ENCODE measurements at places on chromosomes 11 and 22. TPM values are rescaled to one million over a fixed set of nuclear protein-coding genes. Genes with fewer than 3 reads are reported as not detected.

DNA sequence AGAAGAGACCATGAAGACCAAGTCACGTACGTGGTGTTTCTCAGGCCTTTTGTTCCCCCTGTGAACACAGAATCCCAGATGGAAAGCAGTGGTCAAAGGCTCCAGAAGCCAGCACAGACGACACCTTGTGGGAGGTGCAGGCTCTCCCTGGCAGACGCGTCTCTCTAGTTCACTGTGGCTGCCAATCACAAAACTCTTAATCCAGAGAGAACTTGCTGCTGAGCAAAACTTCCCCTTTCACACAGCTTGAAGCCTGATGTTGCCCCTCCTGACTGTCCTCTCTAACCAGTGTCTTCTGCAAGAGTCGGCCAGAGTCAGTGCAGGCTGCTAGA is 67.1 kb downstream of the PIWIL3 start:
- no peak overlapping the region for H3K27ac ChIP-seq
- no peak for DNase-seq
- no peaks in the 10 kb centered on the region for H3K36me3 ChIP-seq
- H3K4me3 ChIP-seq: no peak overlapping the region
- no peaks in the 10 kb centered on the region for H3K27me3 ChIP-seq
- peaks cover 4% of the 10 kb centered on the region for H3K4me1 ChIP-seq

- no peaks in the 10 kb centered on the region for H3K36me3 ChIP-seq
- no peak overlapping the region for H3K4me3 ChIP-seq
- H3K27me3 ChIP-seq: no peaks in the 10 kb centered on the region
- H3K4me1 ChIP-seq: peaks cover 5% of the 10 kb centered on the region
- no peak for DNase-seq
Measured at GRCh38 chr11:24082860-24083259, 414.0 kb upstream of the LUZP2 start.

SLC25A1 gene
- 90.7 TPM for total RNA-seq

DNA sequence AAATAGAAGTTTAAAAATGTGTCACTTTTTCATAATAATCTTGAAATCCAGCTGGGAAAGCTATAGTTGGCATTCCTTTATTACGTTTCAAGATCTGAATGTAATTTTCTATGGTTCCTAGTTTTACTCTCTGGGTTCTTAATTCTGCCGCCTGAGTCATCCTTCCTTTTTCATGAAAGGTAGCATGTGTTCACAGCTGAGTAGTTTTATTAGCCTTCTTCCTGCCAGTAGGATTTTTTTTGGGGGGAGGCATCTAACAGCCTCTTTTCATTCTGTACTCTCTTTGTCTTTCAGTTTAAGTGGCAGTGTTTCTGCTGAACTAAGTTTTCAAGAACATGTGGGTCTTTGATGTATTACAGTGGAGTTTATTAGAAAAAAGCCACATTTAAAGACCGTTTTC is 36.5 kb downstream of the OR2AG2 start:
- no peak overlapping the region for H3K4me3 ChIP-seq
- no peaks in the 10 kb centered on the region for H3K36me3 ChIP-seq
- no peaks in the 10 kb centered on the region for H3K27me3 ChIP-seq
- H3K27ac ChIP-seq: no peak overlapping the region
- DNase-seq: no peak
- H3K4me1 ChIP-seq: no peaks in the 10 kb centered on the region

DNA sequence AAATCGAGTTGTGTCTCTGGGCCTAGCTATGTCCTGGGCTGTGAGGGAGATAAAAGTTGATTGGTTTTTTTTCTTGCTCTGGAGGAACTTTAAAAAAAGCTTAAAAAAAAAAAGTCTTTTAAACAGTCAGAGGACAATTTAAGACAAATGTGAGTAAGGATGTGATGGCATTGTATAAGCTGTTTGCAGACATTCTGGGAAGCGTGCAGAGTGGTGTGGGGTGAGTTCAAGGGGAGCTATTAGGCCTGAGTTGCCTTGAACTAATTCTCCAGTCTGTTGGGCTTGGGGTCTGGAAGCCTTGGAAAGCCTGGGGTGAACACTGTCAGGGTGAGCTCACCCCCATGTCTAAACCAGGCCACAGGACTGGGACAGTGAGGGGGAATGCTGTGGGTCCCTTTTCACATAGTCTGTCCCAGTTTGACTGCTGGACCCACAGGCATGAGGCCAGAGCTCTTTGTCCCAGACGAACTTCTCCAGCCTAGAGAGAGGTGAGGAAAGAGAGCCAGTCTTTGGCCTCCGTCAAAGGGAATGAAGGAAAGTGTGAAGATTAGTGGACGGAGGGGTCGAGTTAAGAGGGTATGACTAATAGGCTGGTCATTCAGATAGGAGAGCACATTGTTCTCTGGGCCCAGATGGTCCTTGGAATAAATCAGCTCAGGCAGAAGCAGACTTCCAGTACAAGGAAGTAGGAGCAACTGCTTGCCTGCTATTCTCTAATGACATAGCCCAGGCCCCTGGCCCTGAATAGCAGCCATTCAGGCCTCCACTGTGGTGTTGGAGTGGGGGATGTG is 76.4 kb upstream of the NNMT start:
- no peak overlapping the region for H3K27ac ChIP-seq
- H3K36me3 ChIP-seq: no peaks in the 10 kb centered on the region
- H3K4me1 ChIP-seq: peaks cover 29% of the 10 kb centered on the region
- no peaks in the 10 kb centered on the region for H3K27me3 ChIP-seq
- H3K4me3 ChIP-seq: no peak overlapping the region
- no peak for DNase-seq

PIK3IP1 gene
- total RNA-seq: 10.8 TPM

DNA sequence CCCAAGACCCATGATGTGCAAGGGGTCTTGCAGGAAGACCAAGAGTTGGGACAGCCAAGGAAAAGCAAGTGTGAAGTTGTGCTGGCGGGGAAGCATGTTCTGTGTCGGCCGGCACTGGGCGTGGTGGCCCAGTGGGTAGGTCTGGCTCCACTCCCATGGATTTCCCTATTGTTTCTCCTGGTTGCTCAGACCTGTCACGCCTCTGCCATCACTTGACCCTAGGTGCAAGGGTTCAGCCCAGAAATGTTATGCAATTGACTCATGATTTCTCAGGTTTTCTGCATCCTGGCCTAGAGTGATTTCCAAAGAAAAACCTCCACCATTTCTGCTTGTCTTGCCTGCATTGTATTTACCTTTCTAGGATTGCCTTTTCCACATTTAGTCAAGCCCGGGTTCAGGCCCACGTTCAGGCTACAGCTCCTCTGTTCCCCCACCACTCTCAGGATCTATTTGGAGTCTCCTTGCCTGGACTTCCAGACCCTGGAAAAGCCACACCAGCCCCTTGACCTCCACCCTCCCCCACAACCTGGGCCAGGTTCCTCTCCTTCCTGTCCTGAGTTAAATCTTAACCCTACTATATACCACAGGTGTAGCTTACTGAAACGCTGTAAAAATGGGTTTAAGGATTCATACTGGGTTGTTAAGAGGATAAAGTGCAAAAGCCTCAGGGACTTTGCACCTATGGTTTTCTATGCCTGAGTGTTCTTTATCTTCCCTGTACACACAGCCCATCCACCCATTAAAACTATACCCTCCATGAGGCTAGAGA is 17.5 kb upstream of the FOLR1 start:
- H3K27me3 ChIP-seq: no peaks in the 10 kb centered on the region
- H3K36me3 ChIP-seq: no peaks in the 10 kb centered on the region
- no peak for DNase-seq
- no peak overlapping the region for H3K4me3 ChIP-seq
- H3K4me1 ChIP-seq: no peaks in the 10 kb centered on the region

GRCh38 chr11:2223153-2223794 is 47.1 kb downstream of the ASCL2 start:
- no peaks in the 10 kb centered on the region for H3K4me1 ChIP-seq
- no peak for DNase-seq
- H3K36me3 ChIP-seq: no peaks in the 10 kb centered on the region
- H3K27me3 ChIP-seq: no peaks in the 10 kb centered on the region
- H3K4me3 ChIP-seq: no peak overlapping the region

GRCh38 chr11:57216463-57216862 is 20.6 kb downstream of the APLNR start:
- DNase-seq: no peak
- no peaks in the 10 kb centered on the region for H3K4me1 ChIP-seq
- H3K27me3 ChIP-seq: no peaks in the 10 kb centered on the region
- no peak overlapping the region for H3K4me3 ChIP-seq
- H3K36me3 ChIP-seq: no peaks in the 10 kb centered on the region
- H3K27ac ChIP-seq: no peak overlapping the region

OR51I1 gene
- total RNA-seq: 0.25 TPM

DNA sequence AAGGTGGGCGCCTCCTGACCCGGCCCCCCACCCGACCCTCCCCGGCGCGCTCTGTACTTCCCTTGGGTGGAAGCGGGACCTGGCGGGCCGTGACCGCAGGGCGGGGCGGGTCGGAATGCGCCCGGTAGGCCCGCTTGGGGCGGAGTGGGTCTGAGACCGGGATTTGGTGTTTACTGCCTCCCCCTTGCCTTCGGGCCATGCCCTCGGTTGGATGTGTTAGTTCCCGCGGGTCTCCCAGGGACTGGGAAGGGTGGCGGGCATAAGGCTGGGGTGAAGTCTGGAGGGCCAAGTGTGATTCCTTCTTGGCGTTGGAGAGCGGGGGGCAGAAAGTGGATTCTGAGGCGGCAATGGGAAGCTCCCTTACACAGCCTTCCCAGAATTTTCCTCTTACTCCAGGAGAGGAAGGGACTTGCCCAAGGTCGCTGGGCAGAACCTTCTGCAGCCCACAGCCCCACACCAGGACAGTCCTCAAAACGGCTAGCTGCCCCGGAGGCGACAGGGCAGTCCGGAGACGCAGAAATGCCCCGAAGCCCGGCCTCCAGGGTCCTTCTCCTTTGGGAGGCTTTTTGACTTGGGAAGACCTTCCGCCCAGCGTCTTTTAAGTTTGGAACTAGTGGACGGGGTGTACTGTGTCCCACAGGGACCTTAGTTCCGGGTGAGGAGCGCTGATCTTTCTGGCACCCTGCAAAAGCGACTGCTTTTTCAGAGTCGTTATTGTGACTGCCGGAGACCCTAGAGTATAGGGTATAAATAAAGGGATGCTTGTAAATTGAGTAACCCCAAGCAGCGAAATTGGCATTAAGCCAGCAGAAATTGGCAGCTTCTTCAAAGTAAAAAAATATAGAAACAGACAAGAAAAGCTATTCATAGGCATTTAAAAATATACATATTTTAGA is 647 bp downstream of the SWAP70 start:
- peaks cover 1% of the 10 kb centered on the region for H3K4me1 ChIP-seq
- H3K27ac ChIP-seq: peak overlapping the region; percentile 49
- no peaks in the 10 kb centered on the region for H3K36me3 ChIP-seq
- H3K4me3 ChIP-seq: peak overlapping the region; percentile 76
- H3K27me3 ChIP-seq: no peaks in the 10 kb centered on the region
- peak; percentile 49 for DNase-seq

DNA sequence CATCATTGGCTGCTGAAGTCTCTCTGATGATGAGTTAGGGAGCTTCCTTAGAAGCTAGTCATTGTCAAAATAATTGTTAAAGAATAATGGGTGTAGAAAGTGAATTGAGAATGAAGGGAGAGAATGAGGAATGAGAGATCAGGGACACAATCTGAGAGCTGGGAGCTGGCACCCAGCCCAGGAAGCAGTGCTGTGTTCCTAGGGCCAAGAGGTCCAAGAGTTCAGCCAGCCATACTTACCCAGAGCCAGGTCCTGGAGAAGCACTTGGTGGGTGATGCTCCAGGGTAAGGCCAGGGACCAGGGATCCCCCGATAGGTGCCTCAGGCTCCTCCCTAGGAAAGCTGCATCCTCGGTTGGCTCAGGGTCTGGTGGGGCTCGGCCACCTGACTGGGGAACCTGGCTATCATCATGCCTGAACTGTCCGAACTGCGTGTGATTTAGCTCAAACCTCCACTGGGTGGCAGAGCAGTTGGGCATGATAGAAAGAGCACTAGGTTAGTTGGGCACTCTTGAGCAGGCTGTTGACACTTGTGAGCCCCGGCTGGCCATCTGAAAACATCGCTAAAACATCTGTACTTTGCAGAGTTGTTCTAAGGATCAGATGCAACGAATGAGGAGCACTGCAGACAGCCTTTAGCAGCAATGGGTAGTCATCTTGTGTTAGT is 123.9 kb upstream of the NCAM1 start:
- DNase-seq: no peak
- no peaks in the 10 kb centered on the region for H3K27me3 ChIP-seq
- H3K4me3 ChIP-seq: no peak overlapping the region
- H3K36me3 ChIP-seq: no peaks in the 10 kb centered on the region

- H3K4me1 ChIP-seq: no peaks in the 10 kb centered on the region
- no peaks in the 10 kb centered on the region for H3K36me3 ChIP-seq
- H3K27me3 ChIP-seq: no peaks in the 10 kb centered on the region
- DNase-seq: no peak
Measured at GRCh38 chr11:71372693-71373657, 75.2 kb downstream of the DHCR7 start.

KRTAP5-1 gene
- total RNA-seq: not detected

APOA4 gene
- total RNA-seq: not detected

- H3K27ac ChIP-seq: no peak overlapping the region
- H3K4me3 ChIP-seq: no peak overlapping the region
- DNase-seq: no peak
- no peaks in the 10 kb centered on the region for H3K36me3 ChIP-seq
Measured at GRCh38 chr11:113345978-113346377, 31.6 kb downstream of the TTC12 start.

- no peak for DNase-seq
- no peaks in the 10 kb centered on the region for H3K27me3 ChIP-seq
- H3K27ac ChIP-seq: no peak overlapping the region
- H3K4me3 ChIP-seq: no peak overlapping the region
Measured at GRCh38 chr11:134749040-134749839, 337.2 kb upstream of the B3GAT1 start.

HPX gene
- 2.8 TPM for total RNA-seq

DNA sequence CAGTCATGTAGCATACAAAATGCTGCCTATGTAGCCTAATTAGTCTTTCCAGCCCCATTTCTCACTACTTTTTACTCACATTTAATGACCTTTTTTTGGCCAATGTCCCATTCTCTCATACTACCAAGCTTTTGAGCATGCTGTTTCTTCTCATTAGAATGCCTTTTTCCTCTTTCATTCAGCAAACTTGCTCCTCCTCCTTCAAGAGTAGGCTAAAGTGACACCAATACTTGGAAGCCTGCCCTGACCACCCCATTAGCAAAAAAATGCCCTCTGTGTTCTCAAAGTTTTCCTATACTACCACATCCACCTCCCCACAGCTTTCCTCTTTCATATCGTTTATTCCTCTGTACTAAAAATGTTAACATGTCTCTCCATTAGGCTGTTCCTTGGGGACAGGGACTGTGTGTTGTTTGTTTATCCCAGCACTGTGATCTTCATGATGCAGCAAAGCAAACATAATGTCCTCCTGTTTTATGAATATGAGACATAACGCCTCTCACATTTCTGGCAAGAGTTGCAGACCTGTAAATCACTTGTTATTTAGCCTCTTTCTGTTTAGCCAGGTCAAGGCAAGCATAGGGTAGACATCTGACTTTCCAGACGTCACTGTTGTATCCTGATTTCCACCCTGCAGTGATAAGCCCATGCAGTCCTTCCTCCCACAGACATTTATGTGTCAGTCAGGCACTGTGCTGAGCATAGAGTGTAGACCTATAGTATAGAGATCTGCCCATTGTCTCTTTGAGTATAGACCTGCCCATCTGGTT is 62.0 kb upstream of the UCP3 start:
- no peaks in the 10 kb centered on the region for H3K27me3 ChIP-seq
- no peaks in the 10 kb centered on the region for H3K36me3 ChIP-seq
- no peak overlapping the region for H3K27ac ChIP-seq
- H3K4me1 ChIP-seq: peaks cover 3% of the 10 kb centered on the region

- no peaks in the 10 kb centered on the region for H3K27me3 ChIP-seq
- no peaks in the 10 kb centered on the region for H3K36me3 ChIP-seq
- H3K4me1 ChIP-seq: no peaks in the 10 kb centered on the region
Measured at GRCh38 chr11:35526370-35526792, 965 bp upstream of the PAMR1 start.
